ENCODE measurements at places on chromosomes 5 and 9. TPM values are rescaled to one million over a fixed set of nuclear protein-coding genes. Genes with fewer than 3 reads are reported as not detected.

DNA sequence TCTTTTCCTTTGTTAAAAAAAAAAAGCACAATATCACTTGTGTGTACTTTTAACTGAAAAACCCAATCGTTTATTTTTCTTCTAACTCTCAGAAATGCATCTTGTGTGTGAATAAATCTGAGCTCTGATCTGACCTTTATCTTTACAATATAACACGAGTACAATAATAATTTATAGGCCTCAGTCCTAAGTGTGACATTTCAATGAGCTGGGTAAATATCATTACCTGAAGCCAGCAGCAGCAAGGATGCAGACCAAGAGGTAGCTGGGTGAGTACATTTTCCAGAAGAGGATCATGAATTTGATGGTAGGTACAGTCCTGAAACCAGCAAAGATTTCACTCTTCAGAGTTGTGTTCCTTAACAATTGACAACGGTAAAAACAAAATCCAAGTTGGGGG, 264.0 kb upstream of the KIF2A start:
- no peaks in the 10 kb centered on the region for H3K4me1 ChIP-seq
- H3K27me3 ChIP-seq: no peaks in the 10 kb centered on the region
- H3K27ac ChIP-seq: no peak overlapping the region
- H3K36me3 ChIP-seq: no peaks in the 10 kb centered on the region
- H3K4me3 ChIP-seq: no peak overlapping the region
- no peak for DNase-seq

Gene RORB
- total RNA-seq: 10.2 TPM

DNA sequence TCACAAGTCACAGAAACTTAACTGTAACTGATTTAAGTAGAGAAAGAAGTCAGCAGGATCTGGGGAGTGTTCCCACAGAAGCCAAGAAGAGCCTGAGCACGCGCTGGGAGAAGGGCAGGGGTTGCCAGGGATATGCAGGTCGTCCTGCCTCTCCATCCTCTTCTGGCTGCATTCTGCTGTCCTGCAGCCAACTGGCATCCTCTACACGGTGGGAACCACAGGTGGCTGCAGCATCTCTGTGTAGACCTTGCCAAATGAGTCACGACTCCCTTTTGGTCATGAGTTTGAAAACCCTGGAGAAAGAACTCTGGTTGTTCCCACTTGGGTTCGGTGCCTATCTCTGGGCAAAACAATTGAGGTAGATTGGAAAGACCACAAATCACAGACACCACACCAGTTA, 38.4 kb upstream of the PCA3 start:
- no peaks in the 10 kb centered on the region for H3K36me3 ChIP-seq
- no peak for DNase-seq
- no peak overlapping the region for H3K4me3 ChIP-seq
- no peaks in the 10 kb centered on the region for H3K27me3 ChIP-seq
- no peak overlapping the region for H3K27ac ChIP-seq

GRCh38 chr5:132444841-132445639, 45.5 kb downstream of the IRF1 start:
- no peaks in the 10 kb centered on the region for H3K27me3 ChIP-seq
- no peak for DNase-seq
- peaks cover 13% of the 10 kb centered on the region for H3K36me3 ChIP-seq
- H3K4me3 ChIP-seq: no peak overlapping the region

GRCh38 chr9:104907278-104907951, 20.5 kb downstream of the ABCA1 start:
- DNase-seq: peak; percentile 74
- no peak overlapping the region for H3K4me3 ChIP-seq
- no peaks in the 10 kb centered on the region for H3K36me3 ChIP-seq
- H3K4me1 ChIP-seq: peaks cover 94% of the 10 kb centered on the region

GRCh38 chr9:1469996-1470395, 419.8 kb downstream of the DMRT2 start:
- no peak for DNase-seq
- H3K27ac ChIP-seq: no peak overlapping the region
- H3K4me1 ChIP-seq: no peaks in the 10 kb centered on the region
- H3K27me3 ChIP-seq: no peaks in the 10 kb centered on the region
- no peak overlapping the region for H3K4me3 ChIP-seq

Gene C9
- total RNA-seq: not detected
